ENCODE measurements at places on chromosomes 7 and 10. TPM values are rescaled to one million over a fixed set of nuclear protein-coding genes. Genes with fewer than 3 reads are reported as not detected.

GRCh38 chr10:127871631-127872010 is 21.1 kb downstream of the CLRN3 start:
- DNase-seq: no peak

ERVW-1 gene
- total RNA-seq: not detected

CALCR gene
- total RNA-seq: not detected

DNA sequence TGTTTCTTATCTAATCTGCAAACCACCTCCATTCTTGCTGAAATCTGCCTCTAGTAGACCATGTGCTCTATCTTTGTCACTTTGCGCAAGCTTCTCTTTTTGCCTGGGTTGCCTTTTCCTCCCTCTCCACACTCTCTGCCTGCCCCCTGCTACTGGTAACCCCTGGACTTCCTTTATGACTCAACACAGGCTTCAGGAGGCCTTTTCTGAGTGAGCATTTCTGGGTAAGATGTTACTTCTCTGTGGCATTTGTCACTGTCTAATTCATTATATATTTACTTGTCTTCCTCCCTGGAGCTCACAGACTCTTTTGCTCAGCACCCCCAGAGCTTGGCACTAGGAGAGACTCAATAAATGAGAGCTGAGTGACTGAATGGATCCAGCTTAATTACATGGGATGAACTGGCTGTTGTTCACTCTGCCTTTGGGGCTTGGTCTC is 8.4 kb downstream of the GOLGA7B start:
- no peak for DNase-seq
